T-helper 2 cell treated with Interferon-gamma antibody and Interleukin-4, amounts not matched to agents 5 μg/mL and 100 μg/mL, for 36 hours (primary cell): ENCODE measurements at places on chromosomes 2 and 18.

DNA sequence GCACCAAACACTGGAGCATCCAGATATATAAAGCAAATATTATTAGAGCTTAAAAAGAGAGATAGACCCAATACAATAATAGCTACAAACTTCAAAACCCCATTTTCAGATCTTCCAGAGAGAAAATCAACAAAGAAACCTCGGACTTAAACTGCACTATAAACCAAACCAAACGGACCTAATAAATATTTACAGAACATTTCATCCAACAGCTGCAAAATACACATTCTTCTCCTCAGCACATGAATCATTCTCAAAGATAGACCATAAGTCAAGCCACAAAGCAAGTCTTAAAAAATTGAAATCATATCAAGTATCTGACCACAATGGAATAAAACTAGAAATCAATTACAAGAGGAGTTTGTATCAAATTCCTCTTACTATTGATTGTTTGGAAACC is 140.2 kb upstream of the OTOS start:
- H3K4me1 ChIP-seq, result no peaks in the 10 kb centered on the region
- H3K27ac ChIP-seq, result no peak overlapping the region
- no peak overlapping the region for H3K4me3 ChIP-seq
- H3K36me3 ChIP-seq, result no peaks in the 10 kb centered on the region
- DNase-seq, result no peak

DNA sequence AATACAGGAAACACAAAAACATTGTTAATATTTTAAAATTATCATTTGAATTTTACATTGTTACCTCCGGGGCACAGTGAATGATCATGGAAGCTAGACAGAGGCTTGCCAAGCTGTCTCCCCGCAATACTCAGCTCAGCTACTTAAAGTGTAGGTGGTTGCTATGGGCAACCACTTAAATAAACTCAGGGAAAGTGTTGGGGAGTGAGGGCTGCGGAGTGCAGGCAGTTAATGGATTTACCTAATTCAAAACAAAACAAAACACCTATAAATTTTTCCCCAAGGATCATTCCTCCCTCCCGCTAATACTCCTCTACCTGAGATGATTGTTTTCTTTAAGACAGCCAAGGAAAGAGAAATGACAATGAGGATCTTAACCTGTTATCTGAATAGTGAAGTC is 349.5 kb downstream of the TGIF1 start:
- H3K27ac ChIP-seq, result no peak overlapping the region
- no peaks in the 10 kb centered on the region for H3K36me3 ChIP-seq
- DNase-seq, result no peak
- H3K4me1 ChIP-seq, result no peaks in the 10 kb centered on the region
- H3K4me3 ChIP-seq, result no peak overlapping the region

GRCh38 chr2:75896779-75897366 is 186.2 kb upstream of the GCFC2 start:
- no peaks in the 10 kb centered on the region for H3K36me3 ChIP-seq
- no peaks in the 10 kb centered on the region for H3K4me1 ChIP-seq
- H3K4me3 ChIP-seq, result no peak overlapping the region

DNA sequence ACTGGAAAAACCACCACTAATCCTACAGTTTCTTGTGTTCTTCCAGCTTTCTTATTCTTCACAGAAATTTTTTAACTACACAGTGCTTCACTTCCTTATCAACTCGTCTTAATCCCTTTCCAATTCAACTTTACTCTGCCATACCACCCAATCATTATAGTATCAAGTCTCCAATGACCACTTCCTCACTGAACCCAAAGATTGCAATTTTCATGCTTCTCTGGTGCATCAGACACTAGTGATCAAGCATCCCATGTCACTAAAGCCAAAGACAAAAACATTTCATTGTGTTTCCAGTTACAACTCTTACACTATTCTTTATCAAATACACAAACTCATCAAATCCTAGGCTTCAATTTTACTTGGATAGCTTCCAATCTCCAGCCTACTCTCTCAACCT is 9.5 kb downstream of the CHAC2 start:
- H3K4me3 ChIP-seq, result no peak overlapping the region
- H3K27me3 ChIP-seq, result no peaks in the 10 kb centered on the region
- H3K4me1 ChIP-seq, result peaks cover 22% of the 10 kb centered on the region
- H3K27ac ChIP-seq, result peak overlapping the region; percentile 52
